NCI-H1092 treated with DMSO at 0.1 percent for 48 hours (cell line): ENCODE measurements at places on chromosomes 5 and 9.

- no peak for DNase-seq
Observed at GRCh38 chr5:60404171-60404570, 295.8 kb downstream of the DEPDC1B start.

DNA sequence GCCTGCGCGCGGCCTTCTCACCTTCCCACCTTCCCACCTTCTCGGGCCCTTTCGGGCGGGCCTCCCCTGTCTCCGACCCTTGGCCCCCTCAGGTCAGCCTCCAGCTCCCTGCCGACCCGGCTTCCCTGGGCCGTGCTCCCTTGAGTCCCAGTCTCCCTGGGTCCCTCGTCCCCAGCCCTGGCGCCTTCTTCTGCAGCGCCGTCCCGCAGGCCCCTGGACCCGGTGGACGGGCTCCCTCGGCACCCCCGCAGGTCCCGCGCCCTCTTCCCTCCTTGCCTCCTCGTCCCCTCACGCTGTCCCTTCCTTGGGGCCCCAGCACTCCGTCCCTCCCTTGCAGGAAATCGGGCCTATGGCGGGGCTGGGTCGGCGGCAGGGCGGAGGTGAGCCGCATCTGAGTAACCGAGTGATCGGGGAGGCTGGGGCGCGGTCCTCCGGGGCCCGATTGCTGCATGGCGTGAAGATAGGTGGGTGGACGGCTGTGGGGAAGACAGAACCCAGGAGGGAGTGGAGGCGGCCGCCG, 7.6 kb downstream of the ARPC5L start:
- DNase-seq: no peak

- no peak for DNase-seq
Observed at GRCh38 chr5:76715736-76716455, at the start of gene F2R. Gene F2R, plus strand, starts transcription at chr5:76716126. Its CDS starts 182 bp downstream, at chr5:76716308.

DNA sequence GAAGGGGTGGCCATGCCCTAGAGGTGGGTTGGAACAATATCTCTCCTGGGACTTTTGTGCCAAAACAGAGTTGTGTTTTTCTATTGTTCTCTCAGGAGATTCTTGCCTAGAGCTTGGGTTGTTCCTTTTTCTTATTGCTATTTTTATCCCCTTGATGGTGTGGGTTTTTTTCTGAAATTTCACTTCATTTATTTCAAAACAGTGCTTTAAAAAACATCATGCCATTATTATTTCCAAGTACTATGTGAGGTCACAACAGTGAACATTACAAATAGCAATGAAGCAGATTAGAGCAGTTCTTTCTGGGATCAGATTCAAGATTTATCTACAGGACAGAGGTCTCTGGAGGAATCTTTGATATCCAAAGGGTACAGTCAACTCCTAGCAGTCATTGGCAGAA, 76.6 kb downstream of the ACTBL2 start:
- no peak for DNase-seq

GRCh38 chr5:159207222-159207685, 2.1 kb downstream of the RNF145 start:
- no peak for DNase-seq

- no peak for DNase-seq
Observed at GRCh38 chr5:145544401-145544800, 290.7 kb downstream of the PRELID2 start.

- no peak for DNase-seq
Observed at GRCh38 chr5:133962801-133963476, 5.5 kb downstream of the C5orf15 start.

- DNase-seq: no peak
Observed at GRCh38 chr5:127839072-127839471, 135.9 kb downstream of the CCDC192 start.

DNA sequence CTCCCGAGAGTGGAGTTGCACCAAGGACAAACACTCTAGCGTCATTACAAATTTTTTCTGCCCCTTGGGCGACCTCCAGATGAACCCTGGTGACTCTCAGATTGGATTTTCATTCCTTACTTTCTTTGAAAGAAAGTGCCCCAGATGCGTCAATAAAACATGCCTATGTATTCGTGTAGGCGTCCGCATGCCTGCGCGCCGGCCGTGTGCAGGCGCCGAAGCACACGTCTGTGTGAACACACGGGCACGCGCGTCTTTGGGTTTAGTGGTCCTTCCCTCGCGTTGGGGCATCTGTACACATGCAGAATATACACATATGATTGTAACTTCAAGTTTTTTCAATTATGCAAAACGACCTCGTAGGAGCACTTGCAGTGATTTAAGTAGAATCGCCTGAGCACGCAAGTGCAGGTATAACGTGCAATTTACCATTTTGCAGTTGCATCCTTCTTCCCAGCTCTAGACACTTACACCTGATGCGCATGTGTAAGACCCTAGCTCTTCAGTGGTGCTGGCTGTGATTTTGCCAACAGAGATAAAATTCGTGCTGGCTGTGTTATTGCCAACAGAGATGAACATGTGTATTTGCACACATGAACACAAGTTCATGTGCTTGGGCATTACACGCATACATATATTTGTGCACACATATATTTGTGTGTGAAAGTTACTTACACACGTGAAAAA, 1.9 kb upstream of the LHX2 start:
- peak; percentile 67 for DNase-seq

- DNase-seq: no peak
Observed at GRCh38 chr5:138844125-138844461, 31.0 kb downstream of the LRRTM2 start.

DNA sequence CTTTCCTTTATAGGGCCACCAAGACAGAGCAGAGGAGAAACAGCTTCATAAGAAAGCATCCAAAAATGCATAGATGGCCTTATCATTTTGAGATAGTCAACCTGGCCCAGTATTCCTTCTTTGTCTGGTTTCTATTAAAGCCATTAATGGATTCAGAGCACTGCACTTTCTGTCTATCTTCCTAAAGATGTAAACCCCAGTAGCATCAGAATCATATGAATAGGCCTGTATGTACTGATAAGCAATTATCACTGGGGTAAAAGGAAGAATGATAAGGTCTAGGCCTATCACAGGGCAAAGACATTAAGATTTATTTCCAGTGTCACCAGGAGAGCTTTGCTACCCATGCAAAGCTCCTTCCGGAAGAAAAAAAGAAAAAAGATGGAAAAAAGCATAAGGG, 432.5 kb upstream of the C9orf72 start:
- DNase-seq: no peak

DNA sequence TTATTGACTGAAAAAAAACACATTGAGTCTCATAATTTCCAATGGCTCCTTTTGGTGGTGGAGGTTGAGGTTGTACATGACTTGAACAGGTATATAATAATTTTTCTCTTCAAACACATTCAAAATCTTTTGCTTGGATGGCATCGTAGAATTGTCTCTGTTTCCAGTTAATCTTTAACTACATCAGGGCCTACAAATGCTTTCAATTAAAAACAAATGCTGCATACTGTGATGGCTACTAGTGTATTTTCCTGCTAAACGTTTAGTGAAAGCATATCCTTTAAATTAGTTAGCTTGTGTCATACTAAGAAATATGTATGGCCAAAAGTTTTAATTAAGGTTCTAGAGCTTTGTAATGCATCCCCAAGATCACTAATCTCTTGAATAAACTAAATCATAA, 313.8 kb downstream of the SLF1 start:
- DNase-seq: no peak

- DNase-seq: no peak
Observed at GRCh38 chr5:180135128-180135955, 63.8 kb upstream of the RNF130 start.

DNA sequence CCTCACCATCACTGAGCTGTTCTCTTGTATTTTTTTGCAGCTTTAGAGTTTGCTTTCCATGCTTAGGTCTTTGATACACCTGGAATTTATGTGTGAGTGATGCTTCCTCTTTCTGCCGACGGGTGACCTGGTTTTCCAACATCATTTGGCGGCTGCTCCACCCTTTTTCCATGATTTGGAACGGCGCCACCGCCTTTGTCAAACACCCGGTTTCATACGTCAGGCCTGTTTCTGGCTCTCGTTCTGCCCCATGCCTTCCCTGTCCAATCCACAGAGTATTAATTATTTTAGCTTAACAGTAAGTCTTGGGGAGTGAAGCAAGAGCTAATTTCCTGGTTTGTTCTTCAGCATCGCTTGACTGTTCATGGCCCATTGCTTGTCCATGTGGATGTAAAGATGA, 30.2 kb downstream of the CACNA1B start:
- no peak for DNase-seq

DNA sequence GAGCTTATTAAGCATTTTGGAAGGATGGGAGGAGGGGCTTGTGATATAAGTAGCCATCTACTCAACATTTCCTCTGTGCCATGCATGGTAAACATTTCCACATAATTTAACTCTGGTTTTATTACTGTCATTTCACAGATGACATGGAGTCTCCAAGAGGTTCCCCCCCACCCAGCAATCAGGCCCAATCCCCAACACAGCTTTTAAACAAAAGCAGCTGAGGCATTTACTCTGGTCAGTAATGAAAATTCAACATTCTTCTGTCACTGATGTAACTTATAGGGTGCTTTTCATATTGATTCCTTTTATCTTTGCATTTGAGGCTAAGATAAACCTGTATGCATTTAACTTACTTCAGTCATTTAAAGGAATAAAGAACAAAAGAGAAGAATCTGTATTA, 128.1 kb downstream of the COL23A1 start:
- DNase-seq: no peak

DNA sequence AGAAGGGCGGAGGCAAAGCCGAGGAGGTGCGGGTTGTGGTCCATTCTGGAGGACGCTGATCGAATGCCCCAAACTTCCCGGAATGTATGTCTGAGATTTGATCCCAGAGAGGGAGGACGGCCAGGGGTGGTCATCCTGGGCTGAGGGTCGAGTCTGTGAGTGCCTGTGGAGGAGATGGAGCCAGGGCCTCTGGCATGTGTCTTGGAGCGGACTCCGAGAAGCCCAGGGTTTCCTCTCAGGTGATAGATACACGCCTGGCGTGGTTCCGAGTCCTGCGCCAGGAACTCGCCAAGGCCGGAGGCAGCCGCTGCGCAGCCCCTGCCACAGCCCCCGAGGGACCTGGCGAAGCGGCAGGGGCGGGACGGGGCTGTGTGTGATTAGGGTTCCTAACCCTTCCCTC, 363 bp downstream of the ZNF454 start:
- DNase-seq: no peak

- DNase-seq: peak; percentile 11
Observed at GRCh38 chr5:122965111-122965510, 71.4 kb downstream of the PPIC start.

- no peak for DNase-seq
Observed at GRCh38 chr5:52920929-52921328, 68.2 kb upstream of the ITGA2 start.

DNA sequence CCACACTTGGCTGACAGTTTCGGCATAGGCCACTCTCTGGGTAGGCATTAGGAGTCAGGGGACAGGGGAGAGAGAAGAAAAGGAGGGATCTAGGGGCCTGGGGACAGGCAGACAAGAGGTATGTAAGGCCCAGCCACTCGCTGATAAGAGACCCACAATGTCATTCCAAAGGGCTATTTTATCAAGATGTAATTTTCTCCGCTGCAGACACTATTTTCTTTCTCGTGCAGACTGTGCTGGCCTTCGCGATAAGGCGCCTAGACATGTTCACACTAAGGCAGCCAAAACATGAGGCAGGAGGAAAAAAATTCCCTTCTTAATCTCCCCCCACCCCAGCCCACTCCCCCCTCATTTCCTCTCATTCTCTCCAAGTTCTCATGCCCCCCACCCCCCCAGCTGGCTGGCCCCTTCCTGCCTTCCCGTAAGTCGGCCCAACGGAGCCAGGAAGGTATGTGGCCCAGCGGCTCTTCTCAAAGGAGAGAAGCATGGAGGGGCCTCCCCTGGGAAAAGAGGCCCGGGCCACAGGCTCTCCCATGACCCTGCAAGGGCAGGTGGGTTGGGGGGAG, 44.9 kb upstream of the SYNPO start:
- no peak for DNase-seq

GRCh38 chr9:83154821-83155220, 91.9 kb upstream of the RASEF start:
- no peak for DNase-seq

- no peak for DNase-seq
Observed at GRCh38 chr5:147359101-147359500, 124.3 kb downstream of the STK32A start.
